GM23338 (cell line): ENCODE measurements at places on chromosomes 3 and 15.

GRCh38 chr3:153289334-153289808 is 127.3 kb downstream of the RAP2B start:
- DNase-seq: no peak

GRCh38 chr3:16136055-16136454 is 38.4 kb upstream of the GALNT15 start:
- DNase-seq: no peak

DNA sequence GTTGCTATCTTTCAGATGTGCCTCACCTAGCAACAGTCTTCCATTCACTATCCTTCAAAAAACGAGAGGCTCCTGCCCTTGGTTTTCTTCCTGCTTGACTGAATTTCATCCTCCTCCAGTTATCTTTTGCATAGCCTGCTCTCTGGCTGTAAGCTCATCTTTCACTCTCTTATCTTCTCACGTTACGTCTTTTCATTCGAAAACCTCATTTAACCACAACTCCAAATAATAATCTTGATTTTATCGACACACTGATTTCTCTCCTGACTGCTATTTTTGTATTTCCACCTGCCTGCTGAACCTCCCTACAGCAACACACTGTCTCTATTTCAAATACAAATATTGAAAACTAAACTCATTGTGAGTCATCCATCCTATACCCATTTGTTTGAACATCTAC is 230.7 kb upstream of the TMC3 start:
- DNase-seq: no peak

- no peak for DNase-seq
Observed at GRCh38 chr3:183437666-183438564, 9.5 kb upstream of the MCF2L2 start.

- DNase-seq: no peak
Observed at GRCh38 chr3:45480871-45481270, 92.5 kb downstream of the LARS2 start.

DNA sequence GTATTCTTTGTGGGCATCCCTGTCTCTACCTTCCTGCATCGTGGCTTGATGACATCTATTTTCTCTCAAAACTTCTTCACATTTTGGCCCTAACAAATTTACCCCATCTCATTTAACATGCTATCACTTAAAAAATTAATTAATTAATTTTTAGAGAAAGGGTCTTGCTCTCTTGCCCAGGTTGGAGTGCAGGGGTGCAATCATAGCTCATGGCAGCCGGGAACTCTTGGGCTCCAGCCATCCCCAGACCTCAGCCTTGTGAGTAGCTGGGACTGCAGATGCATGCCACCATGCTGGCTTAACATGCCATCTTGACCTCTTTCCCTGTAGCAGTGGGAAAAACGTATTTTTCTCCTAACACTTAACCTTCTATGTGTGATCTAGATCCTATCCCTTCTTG is 20.6 kb downstream of the IQGAP1 start:
- no peak for DNase-seq

GRCh38 chr15:45112591-45113379 is 1.2 kb downstream of the DUOX2 start:
- DNase-seq: peak; percentile 55

GRCh38 chr3:58553003-58553402 is 16.0 kb upstream of the ACOX2 start:
- DNase-seq: no peak

- no peak for DNase-seq
Observed at GRCh38 chr15:34644061-34644460, 60.6 kb upstream of the GOLGA8B start.

GRCh38 chr3:128889139-128889894 is 9.9 kb downstream of the ACAD9 start:
- no peak for DNase-seq

GRCh38 chr3:195001261-195001660 is 269.7 kb downstream of the XXYLT1 start:
- DNase-seq: no peak

DNA sequence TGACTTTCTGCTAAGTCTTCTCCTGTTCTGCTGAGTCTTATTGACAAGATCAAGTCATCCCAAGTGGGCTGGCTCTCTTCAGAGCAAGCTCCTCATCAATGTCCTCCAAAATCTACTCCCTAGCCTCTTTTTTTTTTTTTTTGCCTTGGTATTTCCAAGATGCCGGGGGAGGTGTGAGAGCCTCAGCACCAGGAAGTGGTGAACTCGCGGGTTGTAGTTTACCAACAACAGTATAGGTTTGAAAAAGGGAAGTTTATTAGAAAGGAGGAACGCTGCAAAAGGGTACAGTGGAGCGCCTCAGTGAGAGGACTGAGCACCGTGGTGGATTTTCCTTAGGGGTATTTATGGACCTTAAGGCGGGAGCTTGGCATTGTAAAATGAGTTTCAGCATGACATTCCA is 94.3 kb upstream of the SGO1 start:
- peak; percentile 39 for DNase-seq

DNA sequence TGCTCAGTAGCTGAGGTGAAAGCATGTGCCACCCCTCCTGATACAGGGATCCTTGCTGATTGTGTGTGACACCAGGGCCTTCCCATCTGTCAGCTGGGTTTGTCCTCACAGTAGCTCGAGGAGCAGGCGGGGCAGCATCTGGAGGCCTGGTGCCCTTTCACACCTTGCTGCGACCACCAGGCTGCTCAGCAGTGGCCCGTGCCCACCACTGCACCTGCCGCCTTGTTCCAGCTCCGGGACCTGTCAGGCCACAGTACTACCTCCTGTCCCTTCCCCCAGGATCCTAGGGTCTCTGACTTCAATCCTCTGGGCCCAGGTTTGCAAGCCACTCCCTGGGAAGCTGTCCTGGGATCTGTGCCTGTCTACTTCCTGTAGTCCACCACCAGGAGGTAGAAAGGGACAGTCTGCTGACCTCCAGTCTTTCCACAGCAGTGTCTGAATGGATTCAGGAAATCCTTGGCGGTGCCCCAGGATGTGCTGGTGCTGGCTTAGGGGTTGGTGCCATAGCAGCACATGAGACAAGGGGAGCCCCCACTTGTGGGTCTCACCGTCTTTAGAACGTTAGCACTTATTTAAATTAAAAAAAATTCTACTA is 27.5 kb downstream of the APBA2 start:
- DNase-seq: peak; percentile 51
